Activated T-helper 1 cell treated with anti-CD3 and anti-CD28 coated beads, Interleukin-2, amount 50 U/mL, for 16 hours (primary cell): ENCODE measurements at places on chromosomes 2 and 18.
A peak's percentile ranks its signal among the peaks of the same experiment; 100 is the strongest.

DNA sequence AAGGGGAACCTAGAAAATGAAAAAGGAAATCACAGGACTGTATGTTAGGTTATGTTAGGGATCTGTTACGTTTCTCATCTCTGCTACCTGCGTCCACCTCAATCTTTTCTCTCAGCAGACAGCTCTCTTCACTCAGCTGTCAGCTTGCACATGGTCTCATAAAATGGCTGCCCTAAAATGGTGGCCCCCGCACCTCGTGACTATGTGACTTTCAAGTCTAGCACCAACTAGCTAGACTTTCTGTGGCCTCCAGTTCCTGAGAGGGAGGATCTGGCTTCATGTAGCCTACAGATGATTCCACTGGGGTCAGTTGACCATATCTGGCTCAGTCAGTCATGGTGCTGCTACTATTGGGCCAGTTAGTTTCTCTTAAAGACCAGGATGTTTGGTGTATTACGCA, 147.2 kb upstream of the SLC1A4 start:
- no peak for DNase-seq

DNA sequence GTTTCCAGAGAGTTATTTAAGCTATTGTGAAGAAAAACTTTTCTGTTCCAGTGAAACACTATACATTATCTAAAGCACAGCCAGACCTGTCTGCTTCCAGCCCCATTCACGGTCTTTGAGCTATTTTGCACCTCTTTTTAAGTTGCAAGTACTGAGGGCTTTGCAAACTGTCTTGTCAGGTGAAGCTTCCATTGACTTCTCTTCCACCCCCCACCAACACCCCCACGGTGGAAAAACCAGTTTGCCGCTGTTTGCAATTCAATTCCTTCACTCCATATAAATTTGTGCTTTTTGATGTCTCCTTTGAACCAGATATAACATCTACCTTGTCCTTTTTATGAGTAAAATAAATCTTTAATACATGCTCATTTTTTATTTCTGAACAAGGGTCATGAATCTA, 15.7 kb downstream of the B3GNT7 start:
- DNase-seq = no peak

- DNase-seq = no peak
These were observed 1.9 kb downstream of the ADCYAP1 start for GRCh38 chr18:906416-907114.

GRCh38 chr2:85457877-85458316, 39.4 kb downstream of the SH2D6 start:
- no peak for DNase-seq

- no peak for DNase-seq
These were observed 121.9 kb downstream of the CACNB4 start for GRCh38 chr2:151976945-151977353.

DNA sequence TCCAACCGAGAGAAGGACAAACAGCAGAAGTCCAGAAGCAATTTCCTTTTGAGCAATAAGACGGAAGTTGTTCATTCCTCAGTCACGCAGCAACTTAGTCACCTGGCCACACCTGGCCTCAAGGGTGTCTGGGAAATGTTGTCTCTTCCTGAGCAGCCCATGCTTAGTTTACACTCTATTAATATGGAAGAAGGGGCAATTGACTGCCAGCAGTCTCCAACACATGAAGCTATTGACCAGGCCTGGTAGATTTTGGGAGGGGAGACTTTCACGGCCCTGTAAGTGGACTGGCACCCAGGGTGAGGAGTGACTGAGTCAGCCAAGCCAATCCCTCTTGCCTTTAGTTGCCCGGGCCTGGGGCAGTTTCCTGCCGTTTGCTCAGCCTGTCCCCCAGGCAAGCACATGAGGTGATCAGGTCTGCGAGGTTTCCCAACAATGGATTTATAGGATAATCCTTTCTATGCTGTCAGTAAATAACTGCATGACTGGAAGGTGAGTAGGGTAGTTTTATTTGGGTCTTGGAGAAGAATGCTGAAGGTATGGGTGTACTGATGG, 43.8 kb upstream of the PPP4R1 start:
- no peak for DNase-seq

- no peak for DNase-seq
These were observed 68.2 kb downstream of the CALCRL start for GRCh38 chr2:187379869-187380268.

GRCh38 chr2:142930835-142931398, 53.5 kb downstream of the KYNU start:
- DNase-seq = no peak

- no peak for DNase-seq
These were observed 67.3 kb downstream of the KYNU start for GRCh38 chr2:142944721-142945120.

GRCh38 chr18:10724666-10725065, 198.8 kb downstream of the NAPG start:
- DNase-seq = no peak

DNA sequence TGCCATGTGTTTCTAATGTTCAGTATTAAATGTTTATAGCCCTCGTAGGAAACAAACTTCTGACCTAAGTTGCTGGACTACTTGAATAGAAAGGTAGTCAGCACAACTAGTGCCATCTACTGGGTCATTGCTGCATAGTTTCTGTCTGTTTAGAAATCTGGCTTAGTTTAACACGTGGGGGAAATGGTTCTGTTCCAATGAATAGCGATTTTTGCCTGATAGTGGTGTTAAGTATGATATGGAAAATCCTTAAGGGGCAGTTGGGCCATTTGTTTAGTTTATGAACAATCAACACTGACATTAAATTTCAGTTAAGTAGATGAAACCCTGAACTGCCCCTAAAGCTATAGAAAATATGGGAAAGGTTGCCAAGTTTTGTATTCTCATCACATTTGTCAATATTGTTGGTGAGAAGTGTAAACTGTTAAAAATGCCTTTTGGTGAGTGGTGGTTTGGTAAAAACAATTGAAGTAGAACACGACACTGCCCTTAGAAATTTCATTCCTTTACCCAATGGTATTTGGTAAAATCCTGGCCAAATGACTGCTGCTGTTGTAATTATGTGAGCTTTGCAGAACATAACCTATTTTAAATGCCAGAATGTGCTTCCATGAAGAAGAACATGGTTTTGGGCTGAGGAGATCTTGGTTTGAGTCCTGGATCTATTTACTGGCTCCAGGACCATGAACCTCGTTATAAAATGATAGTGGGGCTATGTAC, 13.2 kb downstream of the NABP1 start:
- no peak for DNase-seq

GRCh38 chr2:29336341-29337241, 221.4 kb downstream of the CLIP4 start:
- no peak for DNase-seq

DNA sequence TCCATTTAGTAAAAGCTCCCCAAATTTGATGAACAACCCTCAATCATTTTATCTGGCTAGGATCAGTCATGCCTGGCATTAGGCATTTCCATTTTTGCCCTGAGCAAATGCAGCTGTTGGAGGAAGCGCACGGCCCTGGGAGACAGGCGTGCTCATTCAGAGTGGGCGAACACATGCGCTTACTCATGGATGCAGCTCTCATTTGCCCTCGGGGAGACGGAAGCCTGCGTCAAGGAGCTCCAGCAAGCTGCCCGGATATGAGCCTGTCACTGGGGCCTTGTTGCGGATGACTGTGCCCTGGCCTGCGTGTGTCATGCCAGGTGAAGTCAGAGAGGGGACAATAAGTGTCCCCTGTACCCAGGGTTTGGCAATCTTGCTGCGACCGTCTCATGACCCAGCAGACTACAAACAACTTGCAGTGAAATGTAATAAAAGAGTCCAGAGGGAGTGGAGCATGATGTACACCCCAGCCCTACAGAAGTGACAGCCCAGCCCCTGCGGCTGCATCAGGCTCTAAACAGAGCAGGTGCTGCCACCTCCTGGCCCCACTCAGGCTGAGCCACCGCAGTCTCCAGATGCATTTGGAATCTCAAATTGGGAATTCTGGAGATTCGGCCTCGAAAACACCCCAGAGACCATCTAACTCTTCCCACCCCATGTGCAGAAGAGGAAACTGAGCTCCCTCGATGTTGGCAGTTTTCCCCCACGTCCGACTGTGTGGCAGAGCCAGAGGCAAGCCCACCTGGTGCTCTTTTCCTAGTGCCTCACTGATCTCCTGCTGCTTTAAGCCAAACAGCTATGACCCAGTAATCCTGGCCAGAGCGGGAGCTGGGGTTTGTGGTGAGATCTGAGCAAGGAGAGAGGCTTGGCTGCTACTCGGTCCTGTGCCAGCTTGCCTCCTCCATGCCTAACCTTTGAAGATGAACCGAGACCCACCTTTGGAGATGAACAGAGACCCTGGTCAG, 105.0 kb upstream of the ALK start:
- DNase-seq = no peak

DNA sequence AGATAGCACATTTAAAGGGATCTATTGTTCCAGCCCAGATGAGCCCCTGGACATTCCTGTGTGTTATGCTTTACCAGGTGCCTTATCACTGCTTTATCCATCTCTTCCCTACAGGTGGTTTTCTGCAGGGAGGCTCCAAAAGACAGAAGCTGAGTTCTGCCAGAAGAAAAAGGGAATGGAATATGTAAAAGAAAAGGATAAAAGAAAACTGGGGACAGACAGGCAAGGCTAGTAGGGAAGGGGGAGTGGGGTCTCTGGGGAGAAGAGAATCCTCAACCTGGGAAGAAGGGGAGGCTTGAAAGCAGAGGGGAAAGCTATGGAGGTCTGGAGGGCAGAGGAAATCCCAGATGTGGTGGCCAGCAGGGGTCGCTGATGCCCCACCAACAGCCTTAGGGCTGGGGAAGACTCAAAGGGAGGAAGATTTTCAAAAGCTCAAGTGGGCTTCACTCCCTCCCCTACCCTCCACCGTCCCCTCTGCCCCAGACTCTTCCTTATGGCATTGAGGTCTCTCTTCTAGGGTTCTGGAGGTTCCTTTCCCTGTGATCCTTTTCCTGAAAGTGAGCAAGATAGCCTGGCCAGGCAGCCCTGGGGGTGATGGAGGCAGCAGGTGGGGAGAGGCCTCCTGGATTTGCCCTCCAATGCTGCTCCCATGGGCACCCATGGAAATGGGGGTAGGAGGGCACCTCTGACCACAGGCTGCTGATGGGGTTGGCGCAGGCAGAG, 178.1 kb upstream of the PKDCC start:
- peak; percentile 56 for DNase-seq

- peak; percentile 75 for DNase-seq
These were observed at the start of gene HK2 for GRCh38 chr2:74833418-74834233. TSS of gene HK2 (plus strand) at chr2:74834127. CDS start at chr2:74834581, 454 bp downstream.

- DNase-seq = no peak
These were observed 238.9 kb upstream of the ID2 start for GRCh38 chr2:8442833-8443486.

GRCh38 chr2:38097258-38097987, 21.5 kb upstream of the CYP1B1 start:
- no peak for DNase-seq

GRCh38 chr2:239874636-239875356, 150.3 kb downstream of the NDUFA10 start:
- DNase-seq = no peak

DNA sequence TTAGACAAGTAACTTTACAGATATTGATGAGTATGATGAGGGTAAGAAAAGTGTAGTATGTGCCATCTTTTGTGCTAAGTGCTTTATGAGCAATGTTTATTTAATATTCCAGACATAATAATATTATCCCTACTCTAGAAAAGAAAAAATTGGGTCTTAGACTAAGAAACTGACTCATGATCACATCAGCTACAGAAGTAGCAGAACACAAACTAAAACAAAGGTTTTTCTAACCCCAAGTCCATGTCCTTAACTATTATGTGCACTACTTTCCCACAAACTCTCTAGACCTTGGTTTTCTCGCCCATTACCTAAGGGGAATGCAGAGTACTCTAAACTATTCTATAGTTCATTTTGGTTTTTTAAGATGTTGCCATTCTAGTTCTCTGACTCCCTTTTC, 64.5 kb downstream of the BAZ2B start:
- DNase-seq = no peak

DNA sequence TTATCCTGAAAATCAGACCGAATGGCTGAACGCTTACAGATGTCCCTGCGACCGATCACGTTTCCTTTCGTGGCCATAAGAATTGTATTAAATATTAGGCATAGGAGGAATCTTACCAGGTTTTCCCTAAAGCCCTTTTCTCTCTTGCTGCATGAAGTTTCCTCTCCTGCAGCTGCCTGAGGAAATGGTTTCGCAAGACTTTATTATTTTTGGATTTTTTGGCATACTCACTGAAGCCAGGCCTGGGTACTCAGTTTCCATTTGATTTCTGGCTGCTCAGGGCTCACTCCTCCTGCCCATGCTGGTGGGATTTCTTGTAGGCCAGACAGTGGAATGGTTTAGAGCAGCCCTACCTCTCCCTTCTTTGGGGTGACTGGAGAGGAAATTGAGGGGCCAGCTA, 114.0 kb downstream of the KLHL29 start:
- DNase-seq = no peak

DNA sequence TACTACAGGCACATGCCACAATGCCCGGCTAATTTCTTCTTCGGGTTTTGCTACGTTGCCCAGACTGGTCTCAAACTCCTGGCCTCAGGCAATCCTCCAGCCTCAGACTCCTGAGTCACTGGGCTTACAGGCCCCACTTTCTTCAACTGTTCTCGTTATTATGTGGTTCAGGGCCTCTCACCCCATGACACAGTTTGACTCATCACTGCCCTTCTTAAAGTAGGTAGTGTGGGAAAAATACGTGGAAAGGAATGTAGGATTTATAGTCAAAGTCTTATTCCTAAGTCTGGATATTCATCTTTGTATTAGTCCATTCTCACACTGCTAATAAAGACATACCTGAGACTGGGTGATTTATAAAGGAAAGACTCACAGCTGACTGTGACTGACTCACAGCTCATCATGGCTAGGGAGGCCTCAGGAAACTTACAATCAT, 19.4 kb downstream of the CENPA start:
- no peak for DNase-seq

DNA sequence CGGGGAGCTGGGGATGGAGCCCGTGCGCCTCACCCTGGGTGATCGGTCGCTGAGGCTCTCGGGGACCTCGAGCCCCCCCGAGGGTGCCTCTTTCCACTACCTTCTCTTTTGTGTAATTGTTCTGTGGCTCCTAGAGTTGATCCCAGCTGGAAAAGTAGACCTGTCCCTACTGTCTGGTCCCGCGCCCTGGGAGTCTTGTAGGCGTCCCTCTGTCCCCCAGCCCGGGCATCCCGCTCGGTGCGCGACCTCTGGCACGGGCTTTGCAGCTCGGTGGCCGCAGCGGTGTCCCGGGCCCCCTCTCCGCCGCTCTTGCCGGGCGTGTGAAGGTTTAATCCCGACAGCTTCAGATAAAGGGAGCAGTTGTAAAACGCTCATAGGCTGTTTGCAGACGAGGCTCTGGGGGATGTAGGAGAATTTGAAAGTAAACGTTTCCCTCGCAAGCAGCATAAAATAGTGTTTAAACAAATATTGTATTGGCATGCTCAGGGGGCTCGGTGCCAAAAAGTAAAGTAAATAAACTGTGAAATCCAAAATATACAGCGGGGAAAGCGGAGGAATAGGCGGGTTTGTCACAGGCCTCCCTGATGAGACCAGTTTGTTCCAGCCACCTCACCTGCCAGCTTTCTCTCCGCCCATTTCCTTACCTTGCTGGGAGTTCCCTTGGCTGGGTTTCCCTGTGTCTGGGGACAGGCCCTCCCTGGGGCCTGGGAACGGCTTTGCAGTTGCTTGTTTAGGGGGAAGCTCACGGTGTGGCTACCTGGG, 1.9 kb downstream of the GLI2 start:
- DNase-seq = no peak
